ENCODE measurements at places on chromosomes 3 and 15. TPM values are rescaled to one million over a fixed set of nuclear protein-coding genes. Genes with fewer than 3 reads are reported as not detected.

- peak; percentile 83 for DNase-seq
Observed at GRCh38 chr3:13009132-13009945, 63.9 kb downstream of the IQSEC1 start.

- DNase-seq = no peak
Observed at GRCh38 chr3:181174676-181175233, 185.2 kb upstream of the DNAJC19 start.

- no peak for DNase-seq
Observed at GRCh38 chr15:27757052-27757451, 342.1 kb downstream of the OCA2 start.

- peak; percentile 48 for DNase-seq
Observed at GRCh38 chr3:197007296-197007940, 22.2 kb downstream of the MELTF start.

DNA sequence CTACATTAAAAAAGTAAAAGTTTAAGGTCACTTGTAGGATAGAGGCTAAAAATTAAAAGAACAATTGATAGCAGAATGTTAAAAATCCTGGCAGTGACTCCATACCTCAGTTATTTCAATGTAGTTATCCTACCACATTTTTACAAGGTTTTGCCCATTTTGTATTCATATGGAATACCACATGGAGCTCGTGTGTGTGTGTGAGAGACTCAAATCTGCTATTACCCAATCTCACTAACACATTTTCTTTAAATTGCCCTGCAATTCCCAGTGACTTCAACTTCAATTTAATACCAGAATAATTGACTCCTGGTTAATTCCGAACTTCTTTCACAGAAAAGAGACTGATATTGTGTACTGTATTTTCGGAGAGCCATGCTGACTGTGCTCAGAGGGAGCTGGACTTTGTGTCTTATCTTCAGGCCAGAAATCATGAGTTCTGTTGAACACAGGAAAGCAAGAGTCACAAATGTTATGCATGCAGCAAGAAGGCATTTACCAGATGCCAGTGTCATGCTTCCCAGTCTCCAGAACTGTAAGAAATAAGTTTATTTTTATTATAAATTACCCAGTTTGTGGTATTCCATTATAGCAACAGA is 529.0 kb upstream of the NECTIN3 start:
- no peak for DNase-seq

GRCh38 chr15:80828796-80829195 is 49.6 kb downstream of the CEMIP start:
- DNase-seq = no peak

DNA sequence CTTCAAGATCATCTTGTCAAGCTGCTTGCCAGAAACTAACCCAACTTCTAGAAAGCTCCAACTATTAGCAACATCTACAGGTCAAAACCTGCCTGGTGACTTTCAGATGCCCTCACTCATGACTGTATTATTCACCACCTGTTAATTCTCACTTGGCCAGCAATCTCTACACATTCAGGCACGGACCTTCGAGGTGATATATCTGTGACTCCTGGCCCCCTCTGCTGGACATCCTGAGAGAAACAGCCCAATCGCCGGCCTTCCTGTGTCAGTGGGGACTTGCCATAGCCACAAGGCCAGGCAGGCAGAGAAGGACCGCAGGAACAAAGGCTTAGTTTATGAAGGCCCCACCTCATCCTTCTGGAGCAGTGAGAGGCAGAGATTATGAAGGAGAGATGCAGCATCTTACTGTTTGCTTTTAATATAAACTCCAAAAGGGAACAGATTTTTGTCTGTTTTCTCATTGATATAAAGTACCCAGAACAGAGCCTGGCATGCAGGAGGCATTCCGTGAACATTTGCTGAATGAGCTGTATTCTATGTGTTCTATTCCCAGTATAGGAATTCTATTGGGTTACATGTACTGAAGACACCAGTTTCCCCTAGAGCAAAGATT is 24.4 kb upstream of the OCA2 start:
- DNase-seq = peak; percentile 78

- DNase-seq = no peak
Observed at GRCh38 chr15:73787621-73788020, 34.5 kb upstream of the INSYN1 start.

DNA sequence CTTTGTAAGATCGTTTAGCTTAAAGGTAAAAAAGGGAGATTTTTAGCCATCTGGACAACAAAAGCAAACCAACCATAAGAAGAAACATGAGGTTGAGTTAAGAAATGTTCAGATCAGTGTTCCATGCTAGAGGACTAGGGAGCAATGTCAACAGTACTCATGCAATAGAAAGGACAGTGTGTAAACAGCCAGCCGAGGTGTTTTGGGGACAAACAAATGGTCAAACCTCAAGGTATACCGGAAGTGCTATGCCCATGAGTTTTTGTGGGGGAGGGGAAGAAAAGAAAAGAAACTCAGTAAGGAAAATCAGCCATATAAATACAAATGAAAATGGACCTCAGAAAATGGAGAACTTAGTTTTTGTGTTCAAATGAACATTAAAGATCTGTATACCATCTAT is 289.5 kb upstream of the GRM7 start:
- no peak for DNase-seq

The LRRC15 gene
- total RNA-seq = 0.22 TPM

DNA sequence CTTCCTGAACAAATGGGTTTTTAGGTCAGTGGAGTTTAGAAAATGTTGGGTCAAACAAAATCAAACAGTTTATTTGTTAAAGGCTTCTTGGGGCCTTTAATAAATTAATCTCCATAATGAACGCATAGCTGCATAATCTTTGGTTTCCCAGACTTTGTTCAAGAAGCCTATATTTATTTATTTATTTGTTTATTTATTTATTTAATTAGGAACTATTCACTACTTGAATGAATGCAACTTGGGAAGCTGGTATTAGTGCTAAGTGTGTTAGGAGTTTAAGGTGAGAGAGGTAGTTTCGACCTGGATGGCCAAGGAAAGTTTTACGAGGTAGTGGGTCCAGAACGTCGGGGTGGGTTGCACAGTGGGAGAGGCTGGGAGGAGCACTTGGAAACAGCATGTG is 281.9 kb upstream of the C2CD4B start:
- no peak for DNase-seq

The KCNH8 gene
- total RNA-seq = 1.1 TPM

DNA sequence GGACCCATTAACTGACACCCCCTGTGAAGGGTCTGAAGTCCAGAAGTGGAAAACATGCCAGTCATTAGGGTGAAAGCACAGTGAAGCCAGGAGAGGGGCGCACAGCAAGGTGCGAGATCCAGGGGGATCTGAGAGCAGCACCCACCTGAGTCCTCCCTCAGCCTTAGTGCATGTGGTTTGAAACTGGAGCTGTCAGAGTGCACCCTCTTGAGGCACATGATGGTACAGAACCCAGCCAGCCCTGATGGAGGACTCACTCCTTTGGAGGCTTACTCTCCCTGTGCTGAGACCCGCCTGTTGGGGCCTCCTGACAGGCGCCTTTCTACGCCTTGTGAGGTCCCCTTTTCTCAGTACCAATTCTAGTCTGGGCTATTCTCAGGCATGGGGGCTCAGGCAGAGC is 77.8 kb downstream of the IL20RB start:
- no peak for DNase-seq

DNA sequence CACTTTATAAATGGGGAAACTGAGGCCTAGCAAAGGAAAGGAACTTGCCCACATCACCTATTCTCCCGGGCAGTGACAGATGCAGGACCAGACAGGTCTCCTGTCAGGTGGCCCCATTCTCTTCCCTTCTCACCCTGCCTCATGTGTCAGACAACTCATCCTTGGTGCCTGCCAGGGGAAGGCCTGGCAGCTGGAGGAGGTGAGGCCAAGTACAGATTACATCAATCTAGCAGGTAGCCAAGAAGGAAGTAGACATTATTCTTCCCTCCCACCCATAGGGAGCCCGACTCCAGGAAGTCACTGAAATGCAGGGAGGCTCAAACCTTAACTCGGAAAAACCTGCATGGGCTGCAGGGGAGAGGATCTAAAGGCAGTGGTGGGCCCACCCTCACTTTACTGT is 39.6 kb downstream of the DAPK2 start:
- peak; percentile 63 for DNase-seq

GRCh38 chr3:37347941-37348340 is 173.6 kb upstream of the LRRFIP2 start:
- no peak for DNase-seq

DNA sequence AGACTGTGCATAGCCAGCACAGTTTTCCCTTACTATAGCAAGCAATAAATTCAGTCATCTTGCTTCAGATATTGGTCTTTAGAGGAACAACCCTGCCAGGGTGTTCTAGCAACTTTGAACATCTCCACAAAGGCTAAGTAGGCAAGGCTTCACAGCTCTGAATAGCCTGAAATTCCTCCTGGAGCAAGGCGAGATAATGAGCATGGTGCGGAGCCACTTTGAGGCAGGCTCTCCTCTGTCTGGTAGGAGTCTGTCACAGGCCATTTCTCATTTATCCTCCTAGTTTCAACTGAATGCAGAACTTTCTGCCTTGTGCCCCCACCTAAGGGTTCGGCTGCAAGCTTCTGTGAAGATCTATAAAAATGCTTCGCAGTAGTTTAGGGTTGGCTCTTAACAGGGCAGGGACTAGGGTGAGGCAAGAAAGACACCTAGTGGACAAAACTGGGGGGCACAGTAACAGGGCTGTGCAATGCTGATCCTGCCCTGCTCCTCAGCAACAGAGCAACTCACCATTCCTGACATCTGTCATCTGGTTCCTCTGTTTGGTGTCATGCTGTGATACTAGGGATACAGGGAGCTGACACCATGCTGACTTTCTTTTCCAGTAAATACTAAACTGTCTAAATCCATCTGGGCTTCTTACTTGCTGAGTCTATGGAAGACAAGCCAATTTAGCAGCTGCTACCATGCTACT is 16.6 kb upstream of the EHHADH start:
- no peak for DNase-seq

GRCh38 chr3:65992106-65992505 is 46.6 kb downstream of the MAGI1 start:
- DNase-seq = no peak

The GCSAM gene
- total RNA-seq = 0.36 TPM

DNA sequence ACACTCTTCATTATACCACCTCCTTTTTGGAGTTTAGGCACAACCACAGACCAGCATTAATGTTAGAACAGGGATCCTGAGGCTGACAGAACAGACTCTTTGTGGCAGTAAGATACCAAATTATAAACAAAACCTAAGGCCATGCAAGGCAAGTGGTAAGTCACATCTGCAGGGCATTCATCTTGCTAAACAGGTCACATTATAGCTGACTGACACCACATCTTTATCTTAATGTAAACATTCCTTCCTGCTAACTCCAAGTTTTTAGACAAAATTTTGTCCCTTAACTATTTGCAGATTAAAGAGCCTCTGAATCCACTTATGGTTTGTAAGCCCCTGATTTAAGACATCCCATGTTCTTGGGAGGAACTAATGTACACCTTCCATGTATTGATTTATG is 500.6 kb downstream of the PYDC2 start:
- DNase-seq = no peak

The SIDT1 gene
- total RNA-seq = 61.2 TPM

The ATP13A5 gene
- total RNA-seq = 0.41 TPM

GRCh38 chr15:100172356-100173024 is 169.3 kb downstream of the ADAMTS17 start:
- DNase-seq = no peak

GRCh38 chr3:148930752-148931151 is 60.6 kb upstream of the GYG1 start:
- DNase-seq = no peak

GRCh38 chr15:96223939-96224338 is 106.6 kb upstream of the NR2F2 start:
- no peak for DNase-seq

The DUOX2 gene
- total RNA-seq = 40.1 TPM

The PLS1 gene
- 235 TPM for total RNA-seq

DNA sequence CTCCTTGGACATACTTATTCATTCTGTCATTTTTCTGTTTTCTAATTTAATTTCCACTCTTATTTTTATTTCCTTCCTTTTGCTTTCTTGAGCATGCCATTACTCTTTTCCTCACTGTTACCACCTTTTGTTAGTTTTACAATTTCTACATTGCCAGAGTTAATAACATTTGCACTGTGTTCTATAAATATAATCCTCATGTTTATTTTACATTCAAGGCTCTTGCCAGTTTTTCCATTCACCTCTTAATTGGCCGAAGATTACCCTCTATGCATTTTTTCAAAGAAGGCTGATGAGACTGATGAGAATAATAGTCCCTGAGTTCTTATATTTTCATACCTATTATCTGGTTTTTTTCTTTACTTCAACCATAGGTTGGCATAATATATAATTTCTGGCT is 10.5 kb downstream of the BTD start:
- no peak for DNase-seq

GRCh38 chr3:54870423-54870822 is 57.4 kb downstream of the LRTM1 start:
- no peak for DNase-seq

GRCh38 chr3:160454995-160455394 is 5.4 kb upstream of the TRIM59 start:
- DNase-seq = no peak

GRCh38 chr15:74303741-74304309 is 63.6 kb downstream of the CYP11A1 start:
- DNase-seq = no peak

GRCh38 chr3:62188681-62189375 is 184.5 kb downstream of the FEZF2 start:
- no peak for DNase-seq

GRCh38 chr15:34271493-34271892 is 46.7 kb downstream of the EMC4 start:
- DNase-seq = no peak

- no peak for DNase-seq
Observed at GRCh38 chr15:68658151-68658550, 79.4 kb downstream of the CORO2B start.

- no peak for DNase-seq
Observed at GRCh38 chr3:167829071-167829470, 93.5 kb downstream of the SERPINI1 start.

DNA sequence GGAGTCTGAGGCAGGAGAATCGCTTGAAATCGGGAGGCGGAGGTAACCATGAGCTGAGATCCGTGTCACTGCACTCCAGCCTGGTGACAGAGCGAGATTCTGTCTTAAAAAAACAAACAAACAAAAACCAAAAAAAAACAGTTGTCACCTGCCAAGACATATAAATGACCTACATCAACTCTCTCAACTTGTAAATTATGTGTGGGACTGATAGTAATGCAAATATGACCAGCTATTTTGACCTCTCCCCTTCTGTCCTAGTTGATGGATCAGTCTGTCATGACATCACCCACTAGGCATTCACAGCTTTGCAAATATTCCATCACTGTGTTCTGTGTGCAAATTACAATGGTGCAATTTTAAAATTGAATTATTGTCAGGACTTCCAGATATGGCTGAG is 175.4 kb downstream of the EBLN2 start:
- no peak for DNase-seq

DNA sequence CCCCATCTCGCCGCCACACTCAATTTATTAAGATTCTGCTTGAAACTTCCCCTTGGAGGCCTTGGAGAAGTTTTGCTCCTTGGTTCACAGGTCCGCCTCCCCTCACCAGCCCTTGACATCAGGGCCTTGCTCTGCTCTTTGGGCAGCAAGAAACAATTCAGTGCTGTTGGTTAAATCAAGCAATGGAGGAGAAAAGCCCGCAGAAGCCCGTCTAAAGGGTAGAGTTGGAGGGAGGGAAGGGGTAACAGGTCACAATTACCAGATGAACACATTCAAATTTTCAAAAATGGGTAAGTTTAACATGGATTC is 429 bp downstream of the PARP9 start:
- peak; percentile 33 for DNase-seq

The SPINK8 gene
- total RNA-seq = not detected

The GATA2 gene
- total RNA-seq = 1.6 TPM

GRCh38 chr3:41419809-41420208 is 220.5 kb downstream of the CTNNB1 start:
- DNase-seq = no peak
